ENCODE measurements at places on chromosomes 12 and 14. TPM values are rescaled to one million over a fixed set of nuclear protein-coding genes. Genes with fewer than 3 reads are reported as not detected.

- H3K4me1 ChIP-seq = no peaks in the 10 kb centered on the region
- H3K4me3 ChIP-seq = no peak overlapping the region
- peaks cover 43% of the 10 kb centered on the region for H3K27me3 ChIP-seq
- H3K36me3 ChIP-seq = no peaks in the 10 kb centered on the region
- DNase-seq = no peak
Observed at GRCh38 chr12:549476-550082, 89.8 kb downstream of the B4GALNT3 start.

The SLC38A1 gene
- 141 TPM for total RNA-seq

GRCh38 chr12:83121897-83122622, 435.4 kb downstream of the TMTC2 start:
- no peak for DNase-seq
- H3K36me3 ChIP-seq = no peaks in the 10 kb centered on the region
- H3K27ac ChIP-seq = no peak overlapping the region
- no peaks in the 10 kb centered on the region for H3K27me3 ChIP-seq

- no peak overlapping the region for H3K27ac ChIP-seq
- no peak overlapping the region for H3K4me3 ChIP-seq
- no peaks in the 10 kb centered on the region for H3K36me3 ChIP-seq
- peaks cover 9% of the 10 kb centered on the region for H3K4me1 ChIP-seq
- H3K27me3 ChIP-seq = no peaks in the 10 kb centered on the region
Observed at GRCh38 chr12:67453191-67453590, 184.0 kb downstream of the CAND1 start.

- no peak overlapping the region for H3K4me3 ChIP-seq
- no peaks in the 10 kb centered on the region for H3K36me3 ChIP-seq
- H3K4me1 ChIP-seq = no peaks in the 10 kb centered on the region
- no peak overlapping the region for H3K27ac ChIP-seq
- H3K27me3 ChIP-seq = no peaks in the 10 kb centered on the region
Observed at GRCh38 chr12:66744956-66745383, 66.1 kb upstream of the GRIP1 start.

DNA sequence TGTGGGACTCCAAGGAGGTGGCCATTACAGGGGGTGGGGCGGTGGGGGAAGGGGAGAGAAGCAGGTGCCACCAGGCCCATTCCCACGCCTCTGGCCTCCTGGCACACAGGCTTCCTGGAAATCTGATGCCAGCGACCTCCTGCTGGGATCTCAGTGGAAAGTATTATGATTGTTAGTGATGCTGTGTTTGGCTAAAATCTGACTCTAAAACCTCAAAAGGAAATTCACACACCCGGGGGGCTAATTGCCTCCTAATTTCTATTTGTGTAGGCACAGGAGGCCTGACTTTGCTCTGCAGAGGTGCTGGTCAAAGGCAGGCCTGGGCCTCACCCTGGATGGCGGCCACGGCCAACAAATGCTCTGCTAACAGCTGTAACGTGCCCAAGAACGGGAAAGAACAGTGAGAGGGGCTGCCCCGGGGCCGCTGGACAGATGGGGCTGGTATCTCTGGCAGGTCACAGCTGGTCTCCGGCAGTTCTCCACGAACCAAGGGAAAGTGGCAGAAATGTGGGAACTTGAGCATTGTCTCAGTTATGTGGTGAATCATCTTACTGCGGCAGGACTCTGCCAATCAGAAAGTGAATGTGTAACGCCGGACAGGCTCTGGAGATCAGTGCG, 14.3 kb downstream of the FAM181A start:
- peaks cover 20% of the 10 kb centered on the region for H3K4me1 ChIP-seq
- H3K27ac ChIP-seq = peak overlapping the region; percentile 72
- H3K4me3 ChIP-seq = no peak overlapping the region
- no peaks in the 10 kb centered on the region for H3K36me3 ChIP-seq
- peak; percentile 88 for DNase-seq
- peaks cover 25% of the 10 kb centered on the region for H3K27me3 ChIP-seq

DNA sequence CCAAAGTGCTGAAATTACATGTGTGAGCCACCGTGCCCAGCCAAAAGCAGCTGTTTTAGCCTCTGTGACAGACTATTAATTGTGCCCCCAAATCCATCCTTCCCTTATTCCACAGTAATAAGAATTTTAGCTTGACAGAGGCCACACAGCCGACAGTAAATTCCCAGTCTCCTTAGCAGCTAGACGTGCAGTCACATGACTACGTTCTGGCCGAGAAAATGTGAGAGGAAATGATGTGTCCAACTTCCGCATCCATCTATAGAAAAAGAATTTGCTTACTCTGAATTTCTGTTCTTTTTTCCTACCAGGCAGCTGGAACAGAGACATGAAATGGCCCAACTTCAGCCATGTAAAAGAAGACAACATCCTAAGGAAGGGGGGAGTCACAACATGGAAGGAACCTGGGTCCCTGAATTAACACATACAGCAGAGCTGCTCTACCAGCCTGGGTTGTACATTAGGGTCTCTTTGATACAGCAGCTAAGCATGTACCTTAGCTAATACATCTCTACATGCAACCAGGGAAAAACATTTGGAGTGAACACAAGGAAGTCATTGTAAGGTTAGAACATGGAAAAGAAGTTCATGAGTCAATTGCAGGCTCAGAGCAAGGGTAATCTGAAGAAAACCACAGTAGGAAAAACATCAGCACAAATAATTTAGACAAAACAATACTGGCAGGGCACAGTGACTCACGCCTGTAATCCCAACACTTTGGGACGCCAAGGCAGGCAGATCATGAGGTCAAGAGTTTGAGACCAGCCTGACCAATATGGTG, 35.5 kb downstream of the CIT start:
- H3K36me3 ChIP-seq = peaks cover 3% of the 10 kb centered on the region
- H3K27ac ChIP-seq = peak overlapping the region; percentile 11
- H3K27me3 ChIP-seq = no peaks in the 10 kb centered on the region
- H3K4me3 ChIP-seq = no peak overlapping the region
- DNase-seq = peak; percentile 8

DNA sequence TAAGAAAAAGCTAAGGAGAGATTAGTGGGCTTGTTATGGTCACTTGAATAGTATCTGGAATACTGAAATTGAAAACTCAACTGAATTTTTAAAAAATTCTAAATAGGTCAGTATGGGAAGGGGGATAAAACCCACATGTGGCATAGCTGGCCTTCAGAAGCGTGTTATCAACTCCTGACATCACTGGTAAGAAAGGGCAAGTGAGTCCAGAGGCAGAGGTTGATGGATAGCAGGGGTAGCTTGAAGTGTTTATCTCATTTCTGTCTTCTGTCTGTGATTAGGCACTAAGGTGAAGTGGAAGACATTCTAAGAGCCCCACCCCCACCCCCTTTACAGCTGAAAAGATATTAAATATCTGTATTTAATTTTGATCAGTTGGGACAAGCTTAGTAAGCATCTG, 261.4 kb upstream of the TMTC1 start:
- H3K4me3 ChIP-seq = no peak overlapping the region
- H3K36me3 ChIP-seq = no peaks in the 10 kb centered on the region
- H3K27me3 ChIP-seq = no peaks in the 10 kb centered on the region
- H3K27ac ChIP-seq = no peak overlapping the region
- DNase-seq = no peak

DNA sequence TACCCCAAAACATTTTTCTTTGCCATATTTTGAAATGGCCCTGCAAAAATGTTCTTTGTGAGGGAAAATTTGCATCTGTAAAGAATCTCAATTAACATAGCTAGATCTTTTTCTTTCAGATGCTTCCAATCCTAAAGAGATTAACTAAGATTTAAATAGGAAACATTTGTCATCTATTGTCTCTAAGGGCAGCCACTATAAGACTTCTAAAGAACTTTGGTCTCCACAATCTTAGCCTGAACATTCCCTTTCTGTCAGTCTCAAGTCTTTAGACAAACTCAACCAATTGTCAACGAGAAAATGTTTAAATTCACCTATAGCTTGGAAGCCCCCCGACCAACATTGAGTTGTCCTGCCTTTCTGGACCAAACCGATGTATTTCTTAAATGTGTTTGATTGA, 71.1 kb upstream of the RASSF8 start:
- DNase-seq = no peak
- no peaks in the 10 kb centered on the region for H3K4me1 ChIP-seq
- no peaks in the 10 kb centered on the region for H3K27me3 ChIP-seq
- H3K36me3 ChIP-seq = no peaks in the 10 kb centered on the region
- H3K4me3 ChIP-seq = no peak overlapping the region
- no peak overlapping the region for H3K27ac ChIP-seq

GRCh38 chr14:103023881-103024473, 33.4 kb downstream of the CDC42BPB start:
- H3K4me1 ChIP-seq = peaks cover 34% of the 10 kb centered on the region
- peak overlapping the region; percentile 18 for H3K4me3 ChIP-seq
- DNase-seq = peak; percentile 67

The TMEM63C gene
- total RNA-seq = 11.3 TPM

The SDR9C7 gene
- total RNA-seq = 0.17 TPM

DNA sequence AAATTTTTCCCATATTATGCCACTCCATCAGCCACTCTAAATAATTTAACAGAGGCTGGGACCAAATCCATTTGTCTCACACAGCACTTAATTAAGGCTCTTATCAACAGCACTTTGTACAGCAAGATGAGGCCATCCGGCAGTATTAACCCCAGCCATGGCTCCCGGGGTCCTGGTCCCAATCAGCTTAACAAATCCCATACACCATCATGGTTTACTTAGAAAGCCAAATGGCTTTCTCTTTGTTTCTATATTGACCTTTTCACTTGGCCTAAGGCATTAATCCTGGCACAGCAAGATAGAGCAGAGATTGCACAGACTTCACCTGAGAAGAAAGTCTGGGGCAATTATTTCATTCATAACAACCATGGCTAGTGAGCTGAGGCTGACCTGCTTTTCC, 38.6 kb downstream of the SPTSSA start:
- H3K4me3 ChIP-seq = no peak overlapping the region
- DNase-seq = no peak
- no peaks in the 10 kb centered on the region for H3K4me1 ChIP-seq
- H3K27me3 ChIP-seq = no peaks in the 10 kb centered on the region
- no peak overlapping the region for H3K27ac ChIP-seq

The SLC38A4 gene
- 1.5 TPM for total RNA-seq

DNA sequence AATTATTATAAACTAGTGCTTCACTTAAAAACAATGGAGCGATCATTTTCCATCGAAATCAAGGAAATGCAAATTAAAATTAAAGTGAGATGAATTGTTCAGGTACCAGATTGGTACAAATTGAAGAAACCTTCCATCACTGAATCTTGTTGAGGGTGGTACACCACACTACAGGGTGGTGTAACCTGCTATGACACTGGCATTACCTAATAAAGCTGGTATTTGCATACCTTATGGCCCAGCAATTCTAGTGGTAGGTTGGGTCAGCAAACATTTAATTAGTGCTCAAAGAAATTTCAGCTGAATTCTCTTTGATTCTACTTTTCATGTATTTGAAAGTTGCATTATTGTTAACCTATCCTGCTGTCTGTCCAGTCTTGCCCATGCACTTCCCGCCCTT, 9.2 kb downstream of the TIGAR start:
- H3K27me3 ChIP-seq = no peaks in the 10 kb centered on the region
- H3K36me3 ChIP-seq = peaks cover 5% of the 10 kb centered on the region
- H3K4me3 ChIP-seq = no peak overlapping the region

DNA sequence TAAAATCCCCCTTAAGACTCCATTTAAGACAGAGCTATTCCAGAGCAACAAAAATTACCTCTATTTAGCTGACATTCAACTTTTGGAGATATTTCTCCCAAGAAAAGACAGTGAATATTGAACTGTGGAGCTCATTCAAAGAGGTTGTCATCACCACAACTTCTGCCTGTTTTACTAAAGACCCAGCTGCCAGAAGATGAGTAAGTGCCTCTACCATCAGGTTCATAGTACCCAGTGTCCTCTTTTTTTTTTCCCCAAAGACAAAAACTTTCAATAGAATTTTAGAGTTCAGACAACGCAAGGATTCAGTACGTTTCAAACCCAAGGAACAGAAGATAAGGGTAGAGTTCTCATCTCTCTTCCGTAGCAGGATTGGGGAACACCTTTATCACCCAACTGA, 461.3 kb downstream of the BCAT1 start:
- peak; percentile 25 for DNase-seq
- H3K27ac ChIP-seq = no peak overlapping the region
- H3K36me3 ChIP-seq = no peaks in the 10 kb centered on the region
- no peaks in the 10 kb centered on the region for H3K27me3 ChIP-seq

The KIF21A gene
- 26.3 TPM for total RNA-seq

- no peak overlapping the region for H3K4me3 ChIP-seq
- H3K27ac ChIP-seq = no peak overlapping the region
- H3K36me3 ChIP-seq = no peaks in the 10 kb centered on the region
- H3K4me1 ChIP-seq = peaks cover 24% of the 10 kb centered on the region
- DNase-seq = no peak
Observed at GRCh38 chr12:69653703-69654102, 43.0 kb upstream of the LRRC10 start.

DNA sequence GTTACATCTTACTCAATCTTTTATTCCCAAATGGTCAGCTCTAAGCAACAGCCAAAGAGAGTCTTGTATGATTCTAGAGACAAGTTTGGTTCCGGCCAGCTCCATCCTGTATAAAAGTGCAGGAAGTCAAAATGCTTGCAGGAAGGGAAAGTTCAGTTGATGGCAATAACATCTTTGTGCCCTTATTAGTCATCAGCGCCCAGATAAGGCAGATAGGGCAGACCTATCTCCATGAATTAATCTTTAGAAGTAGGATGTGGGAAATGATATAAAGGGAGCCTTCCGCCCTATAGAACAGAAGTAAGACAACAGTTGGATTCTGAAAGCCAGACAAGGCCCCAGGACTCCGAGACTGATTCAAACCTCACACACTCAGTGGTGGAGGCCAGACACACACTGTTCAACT, 6.4 kb downstream of the GNS start:
- no peak overlapping the region for H3K27ac ChIP-seq
- no peaks in the 10 kb centered on the region for H3K27me3 ChIP-seq
- H3K4me1 ChIP-seq = no peaks in the 10 kb centered on the region
- no peak overlapping the region for H3K4me3 ChIP-seq
- no peak for DNase-seq
- peaks cover 12% of the 10 kb centered on the region for H3K36me3 ChIP-seq

DNA sequence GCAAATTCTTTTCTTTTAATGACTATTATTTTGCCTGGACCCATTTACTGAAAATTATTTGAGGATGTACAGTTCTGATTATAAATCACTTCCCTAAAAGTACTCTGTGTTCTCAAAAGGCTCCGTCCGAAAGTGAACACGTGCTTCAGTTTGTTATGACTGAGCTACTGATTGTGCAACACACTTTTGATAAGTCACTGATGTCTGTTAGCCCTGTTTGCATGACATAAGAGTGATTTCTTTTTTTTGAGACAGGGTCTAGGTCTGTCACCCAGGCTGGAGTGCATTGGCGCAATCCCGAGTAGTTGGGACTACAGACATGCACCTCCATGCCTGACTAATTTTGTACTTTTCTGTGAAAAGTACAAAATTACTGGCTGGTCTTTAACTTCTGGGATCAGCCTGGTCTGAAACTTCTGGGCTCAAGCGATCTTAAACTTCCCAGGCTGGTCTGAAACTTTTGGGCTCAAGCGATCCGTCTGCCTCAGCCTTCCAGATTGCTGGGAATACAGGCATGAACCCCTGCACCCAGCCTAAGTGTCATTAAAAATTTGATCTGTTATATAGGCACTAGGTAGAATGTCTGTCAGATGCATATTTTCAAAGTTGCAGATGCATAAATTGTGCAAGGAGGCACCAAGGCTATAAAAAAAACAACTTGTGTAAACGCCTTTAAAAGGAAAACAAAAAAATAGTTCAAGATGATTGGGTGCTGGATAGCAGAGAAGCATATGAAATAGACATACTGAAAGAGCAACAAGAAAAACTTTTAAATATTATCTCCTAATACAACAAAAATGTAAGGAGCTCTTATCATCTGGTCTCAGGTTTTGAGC, 111.5 kb downstream of the SRGAP1 start:
- no peaks in the 10 kb centered on the region for H3K36me3 ChIP-seq
- DNase-seq = no peak
- H3K4me1 ChIP-seq = no peaks in the 10 kb centered on the region
- no peak overlapping the region for H3K4me3 ChIP-seq
